ELF-1 (cell line): ENCODE measurements at places on chromosomes 1 and 21.

DNA sequence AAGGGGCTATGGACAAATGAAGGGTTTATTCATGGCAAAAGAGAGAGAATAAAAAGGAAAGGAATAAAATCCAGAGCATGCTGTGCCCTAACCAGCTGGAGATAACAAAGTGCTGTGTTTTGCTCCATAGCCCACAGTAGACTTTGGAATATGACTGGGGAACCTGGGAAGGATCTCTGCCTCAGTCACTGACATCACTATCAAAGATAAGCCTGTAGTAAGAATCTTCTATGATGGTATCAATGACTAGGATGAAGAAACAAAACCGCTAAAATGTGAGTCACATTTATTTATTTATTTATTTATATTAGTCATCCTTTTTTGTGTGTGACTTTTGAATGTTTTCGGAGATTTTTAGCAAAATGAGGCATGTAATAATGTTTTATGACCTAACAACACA lies 56.3 kb downstream of the NVL start:
- no peak for DNase-seq

GRCh38 chr21:34812504-34813265 lies 143.9 kb downstream of the CLIC6 start:
- no peak for DNase-seq

- DNase-seq: no peak
These were observed 66.7 kb downstream of the KCNJ6 start for GRCh38 chr21:37849506-37850102.

DNA sequence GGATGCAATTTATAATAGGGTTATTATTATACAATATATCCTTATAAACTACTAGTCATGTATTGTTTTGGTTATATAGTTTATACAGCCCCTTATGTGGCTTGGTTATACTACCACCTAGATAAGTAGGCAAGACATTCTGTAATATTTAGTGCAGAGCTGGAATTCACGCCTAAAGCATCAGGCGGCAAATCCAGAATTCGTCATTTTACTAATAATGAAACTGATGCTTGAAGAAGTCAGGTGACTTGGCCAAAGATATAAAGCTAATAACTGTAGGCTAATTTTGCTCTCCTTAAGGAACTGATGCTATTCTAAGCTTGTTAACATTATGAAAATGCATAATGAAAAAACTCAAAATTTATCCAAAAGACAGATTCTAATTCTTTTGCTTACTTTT lies 10.8 kb downstream of the NSL1 start:
- DNase-seq: no peak

DNA sequence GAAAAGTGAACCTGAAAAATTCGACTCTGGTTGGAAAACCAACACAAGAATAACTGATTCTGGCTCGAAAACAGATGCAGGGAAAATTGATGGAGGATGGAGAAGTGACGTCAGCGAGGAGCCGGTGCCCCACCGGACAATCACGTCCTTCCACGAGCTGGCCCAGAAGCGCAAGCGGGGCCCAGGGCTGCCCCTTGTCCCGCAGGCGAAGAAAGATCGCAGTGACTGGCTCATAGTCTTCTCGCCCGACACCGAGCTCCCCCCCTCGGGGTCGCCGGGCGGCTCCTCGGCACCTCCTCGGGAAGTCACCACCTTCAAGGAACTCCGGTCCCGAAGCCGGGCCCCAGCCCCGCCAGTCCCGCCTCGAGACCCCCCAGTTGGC lies 1.9 kb downstream of the RUSC1 start:
- DNase-seq: peak; percentile 32

DNA sequence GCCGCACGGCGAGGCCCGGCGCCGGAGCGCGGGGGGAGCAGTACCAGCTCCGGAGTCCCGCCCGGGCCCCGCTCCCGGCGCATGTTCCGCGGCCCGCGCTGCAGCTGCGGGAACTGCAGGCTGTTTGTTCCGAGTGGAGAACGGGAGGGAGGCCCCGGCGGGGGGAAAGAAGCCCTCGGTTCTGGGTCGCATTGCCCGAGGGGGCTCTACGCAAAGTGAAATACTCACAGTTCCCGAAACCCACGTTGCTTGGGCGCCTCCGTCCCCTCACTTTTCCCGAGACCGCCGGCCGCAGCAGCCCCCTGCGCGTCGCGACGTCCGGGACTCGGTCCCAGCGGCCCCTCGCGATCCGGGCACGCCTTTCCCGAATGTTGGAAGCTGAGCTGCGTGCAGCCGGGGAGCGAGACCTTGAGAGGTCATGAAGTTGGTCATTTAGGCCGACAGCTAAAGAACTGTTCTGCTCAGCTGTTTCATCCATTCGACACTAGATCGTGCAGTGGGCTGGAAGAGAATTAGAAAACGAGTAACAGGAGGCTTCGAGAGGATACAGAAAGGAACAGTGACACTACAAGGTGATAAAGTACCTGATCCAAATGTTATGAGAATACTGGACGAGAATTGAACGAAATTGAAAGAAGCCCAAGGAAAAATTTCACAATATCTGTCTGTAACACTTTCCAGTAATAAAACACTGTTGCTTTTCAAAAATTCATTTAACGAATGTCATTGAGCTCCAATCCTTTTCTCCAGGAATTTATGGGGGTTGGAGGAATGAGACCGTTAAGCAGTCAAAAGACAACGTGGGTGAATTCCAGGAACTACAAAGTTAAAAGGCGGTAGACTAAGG lies 657 bp upstream of the LIN9 start:
- peak; percentile 65 for DNase-seq
